ENCODE measurements at places on chromosomes 1 and 21. TPM values are rescaled to one million over a fixed set of nuclear protein-coding genes. Genes with fewer than 3 reads are reported as not detected.

- peak; percentile 86 for DNase-seq
These were observed 246.2 kb downstream of the NPHP4 start for GRCh38 chr1:5745800-5746610.

DNA sequence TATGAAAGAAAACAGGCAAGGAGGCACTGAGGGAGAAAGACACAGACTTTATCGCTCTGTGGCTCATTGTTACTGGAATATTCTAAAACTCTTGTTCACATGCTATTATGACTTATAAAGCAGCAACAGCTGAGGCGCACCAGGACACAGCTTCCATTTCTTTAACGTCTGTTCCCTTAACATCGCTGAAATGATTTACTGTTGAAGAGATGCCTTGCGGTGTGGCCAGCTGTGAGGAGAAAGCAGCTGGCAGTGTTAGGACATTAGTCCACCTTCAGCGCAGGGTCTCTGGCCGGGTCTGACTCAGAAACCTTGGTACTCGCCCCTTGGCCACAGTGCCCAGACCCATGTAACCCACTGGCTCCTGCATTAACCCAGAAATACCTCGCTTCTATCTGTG, 3.1 kb upstream of the PER3 start:
- DNase-seq: no peak

- no peak for DNase-seq
These were observed 29.9 kb upstream of the POU3F1 start for GRCh38 chr1:38076455-38076854.

GRCh38 chr1:235552146-235552716, 48.0 kb upstream of the B3GALNT2 start:
- no peak for DNase-seq

- DNase-seq: no peak
These were observed 23.6 kb downstream of the ARMH1 start for GRCh38 chr1:44698138-44698537.

DNA sequence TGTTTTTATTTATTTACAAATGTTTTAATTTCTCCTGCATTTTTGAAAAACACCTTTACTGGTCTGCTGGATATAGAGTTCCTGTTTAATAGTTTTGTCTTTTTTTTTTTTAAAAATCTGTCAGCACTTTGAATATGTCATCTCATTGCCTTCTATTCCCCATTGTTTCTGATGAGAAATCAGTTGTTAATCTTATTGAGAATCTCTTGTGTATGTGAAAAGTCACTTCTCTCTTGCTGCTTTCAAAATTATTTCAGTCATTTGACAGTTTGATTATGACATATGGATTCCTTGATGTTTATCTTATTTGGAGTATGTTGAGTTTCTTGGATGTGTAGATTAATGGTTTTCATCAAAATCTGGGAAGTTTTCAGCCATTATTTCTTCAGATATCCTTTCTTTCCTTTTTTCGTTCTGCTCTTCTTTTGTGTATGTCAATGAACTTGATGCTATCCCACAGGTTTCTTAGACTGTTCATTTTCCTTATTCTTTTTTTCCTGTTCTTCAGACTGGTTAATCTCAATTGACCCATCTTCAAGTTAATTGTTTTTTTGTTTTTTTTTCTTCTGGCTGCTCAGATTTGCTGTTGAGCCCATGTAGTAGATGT, 51.2 kb upstream of the CCDC190 start:
- DNase-seq: no peak

DNA sequence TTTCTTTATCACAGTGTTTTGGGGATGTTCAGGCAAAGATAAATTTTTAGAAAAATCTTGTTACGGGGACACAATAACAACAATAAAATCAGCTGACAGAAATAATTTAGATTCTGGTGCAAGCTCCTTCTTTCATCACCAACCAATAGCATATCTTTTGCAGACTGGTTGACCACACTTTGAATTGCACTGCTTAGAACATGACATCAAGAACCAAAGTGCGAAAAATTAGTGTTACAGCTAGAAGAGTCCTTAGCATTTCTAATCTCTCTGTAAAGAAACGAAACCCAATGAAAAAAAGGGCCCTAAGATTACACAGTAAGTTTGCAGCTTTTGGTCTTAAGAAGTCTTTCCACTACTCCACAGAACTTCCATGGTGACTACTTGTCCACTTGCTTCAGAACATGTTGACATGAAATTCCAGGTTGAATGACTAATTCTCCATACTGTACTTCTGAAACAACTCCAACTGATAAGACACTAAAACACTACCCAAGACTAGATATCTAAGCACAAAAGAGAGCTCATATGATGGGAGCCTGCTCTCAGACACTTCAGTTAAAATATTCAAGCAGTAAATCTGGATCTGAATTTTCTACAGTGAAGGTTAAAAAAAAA, 31.3 kb downstream of the XKR8 start:
- no peak for DNase-seq

- no peak for DNase-seq
These were observed 30.5 kb downstream of the SIPA1L2 start for GRCh38 chr1:232599178-232600041.

DNA sequence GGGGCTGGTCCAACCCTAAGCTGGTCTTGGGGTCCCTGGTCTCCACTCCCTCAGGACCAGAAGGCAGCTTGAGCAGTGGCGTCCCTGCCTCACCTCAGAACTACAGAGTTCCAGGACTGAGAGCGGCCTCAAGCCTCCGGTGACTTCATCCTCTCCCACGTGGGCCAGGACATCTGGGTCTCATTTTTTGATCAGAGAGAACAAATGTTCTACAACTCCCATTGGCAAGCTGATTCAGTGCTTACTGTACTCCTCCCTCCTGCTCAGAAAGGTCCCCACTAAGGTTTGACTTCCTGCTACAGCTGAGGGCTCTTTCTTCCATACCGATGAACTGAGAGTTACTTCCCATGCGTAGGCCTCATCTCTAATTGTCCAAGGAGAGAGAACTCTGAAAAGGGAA, 78.5 kb downstream of the PLXNA2 start:
- no peak for DNase-seq

- no peak for DNase-seq
These were observed 7.0 kb downstream of the EGLN1 start for GRCh38 chr1:231415018-231415583.

- peak; percentile 87 for DNase-seq
These were observed 236.5 kb upstream of the JUN start for GRCh38 chr1:59020151-59020997.

DNA sequence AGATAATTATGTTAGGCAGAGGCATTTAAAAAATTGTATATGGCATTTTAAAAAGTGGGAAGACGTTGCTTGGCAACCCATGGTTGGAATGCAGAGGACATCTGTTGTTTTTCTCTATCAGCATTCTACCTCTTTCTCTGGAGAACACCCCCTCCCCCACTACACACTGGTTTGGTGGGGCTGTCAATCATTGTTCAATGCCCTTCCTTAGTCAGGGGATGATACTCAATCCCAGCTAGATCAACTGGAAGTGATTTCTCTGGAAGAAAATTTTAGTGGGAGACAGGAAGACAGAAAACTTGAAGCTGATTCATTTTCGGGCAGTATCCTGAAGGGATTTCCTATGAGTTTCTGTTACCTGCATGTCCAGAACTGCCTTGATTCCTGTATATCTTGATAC, 35.7 kb upstream of the CAP1 start:
- DNase-seq: no peak

DNA sequence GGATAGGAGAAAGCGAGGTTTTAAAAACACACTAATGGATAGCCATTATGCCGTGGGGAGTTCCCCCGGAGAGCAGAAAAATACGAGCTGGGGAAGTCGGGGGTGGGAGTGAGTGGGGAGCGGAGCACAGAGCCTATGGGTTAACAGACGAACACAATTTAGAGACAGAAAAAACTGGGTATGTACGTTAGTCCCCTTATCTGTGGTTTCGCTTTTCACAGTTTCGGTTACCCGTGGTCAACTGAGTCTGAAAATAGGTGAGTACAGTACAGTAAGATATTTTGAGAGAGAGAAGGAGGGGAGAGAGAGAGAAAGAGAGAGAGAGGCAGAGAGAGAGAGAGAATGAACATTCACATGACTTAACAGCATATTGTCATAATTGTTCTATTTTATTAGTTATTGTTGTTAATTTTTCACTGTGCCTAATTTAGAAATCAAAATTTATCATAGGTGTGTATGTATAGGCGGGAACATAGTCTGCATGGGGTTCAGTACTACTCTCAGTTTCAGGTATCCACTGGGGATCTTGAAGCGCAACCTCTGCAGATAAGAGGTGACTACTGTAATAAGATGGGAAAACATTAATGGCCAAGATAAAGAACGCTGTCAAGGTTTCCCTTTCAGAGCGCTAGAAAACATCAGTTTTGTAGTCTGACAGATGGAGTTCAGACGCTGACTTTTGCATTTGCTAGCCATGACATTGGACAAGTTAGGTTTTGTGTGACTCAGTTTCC, 125.6 kb upstream of the LMO4 start:
- no peak for DNase-seq

GRCh38 chr1:234768171-234768568, 158.2 kb upstream of the IRF2BP2 start:
- no peak for DNase-seq

DNA sequence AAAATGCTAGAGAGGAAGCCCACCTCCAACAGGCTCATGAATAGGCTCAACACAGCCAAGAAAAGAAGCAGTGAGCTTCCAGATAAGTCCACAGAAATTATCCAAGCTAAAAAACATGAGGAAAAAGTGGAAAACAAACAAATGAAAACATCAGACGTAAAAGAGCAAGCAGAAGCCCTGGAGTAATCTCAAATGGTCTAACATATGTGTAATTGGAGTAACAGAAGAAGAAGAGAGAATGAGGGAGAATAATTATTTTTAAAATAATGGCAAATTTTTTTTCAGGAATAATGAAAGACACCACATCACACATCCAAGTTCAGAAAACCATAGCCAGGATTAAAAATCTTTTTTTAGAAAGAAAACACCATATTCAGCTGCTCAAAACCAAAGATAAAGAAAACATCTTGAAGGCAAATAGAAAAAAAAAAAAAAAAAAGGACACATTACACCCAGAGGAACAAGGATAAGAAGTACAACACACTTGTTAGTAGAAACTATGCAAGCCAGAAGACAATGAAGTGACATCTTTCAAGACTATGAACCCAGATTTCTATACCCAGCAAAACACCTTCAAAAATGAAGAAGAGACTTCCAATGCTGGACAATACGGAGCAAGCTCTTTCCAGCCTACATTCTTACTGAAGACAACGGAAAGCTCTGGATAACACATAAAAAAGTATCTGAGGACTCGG, 10.6 kb upstream of the SUMO3 start:
- no peak for DNase-seq

GRCh38 chr1:64212031-64212430, 8.6 kb downstream of the UBE2U start:
- no peak for DNase-seq

DNA sequence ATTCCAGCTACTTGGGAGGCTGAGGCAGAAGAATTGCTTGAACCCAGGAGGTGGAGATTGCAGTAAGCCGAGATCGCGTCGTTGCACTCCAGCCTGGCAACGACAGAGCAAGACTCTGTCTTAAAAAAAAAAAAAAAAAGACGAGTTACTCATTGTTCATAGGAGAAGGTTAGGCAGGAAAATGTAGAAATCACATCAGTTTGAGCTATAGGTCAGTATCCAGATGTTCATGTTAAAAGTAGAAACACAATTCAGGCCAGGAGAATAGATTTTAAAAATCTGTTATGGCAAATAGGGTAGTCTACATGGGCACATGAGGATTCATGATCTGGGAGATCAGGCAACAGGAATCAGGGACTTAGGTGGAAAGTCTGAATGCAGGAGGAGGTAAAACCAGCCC, 57.7 kb downstream of the SELENOF start:
- no peak for DNase-seq

GRCh38 chr1:59100708-59101374, 196.1 kb upstream of the FGGY start:
- DNase-seq: no peak

DNA sequence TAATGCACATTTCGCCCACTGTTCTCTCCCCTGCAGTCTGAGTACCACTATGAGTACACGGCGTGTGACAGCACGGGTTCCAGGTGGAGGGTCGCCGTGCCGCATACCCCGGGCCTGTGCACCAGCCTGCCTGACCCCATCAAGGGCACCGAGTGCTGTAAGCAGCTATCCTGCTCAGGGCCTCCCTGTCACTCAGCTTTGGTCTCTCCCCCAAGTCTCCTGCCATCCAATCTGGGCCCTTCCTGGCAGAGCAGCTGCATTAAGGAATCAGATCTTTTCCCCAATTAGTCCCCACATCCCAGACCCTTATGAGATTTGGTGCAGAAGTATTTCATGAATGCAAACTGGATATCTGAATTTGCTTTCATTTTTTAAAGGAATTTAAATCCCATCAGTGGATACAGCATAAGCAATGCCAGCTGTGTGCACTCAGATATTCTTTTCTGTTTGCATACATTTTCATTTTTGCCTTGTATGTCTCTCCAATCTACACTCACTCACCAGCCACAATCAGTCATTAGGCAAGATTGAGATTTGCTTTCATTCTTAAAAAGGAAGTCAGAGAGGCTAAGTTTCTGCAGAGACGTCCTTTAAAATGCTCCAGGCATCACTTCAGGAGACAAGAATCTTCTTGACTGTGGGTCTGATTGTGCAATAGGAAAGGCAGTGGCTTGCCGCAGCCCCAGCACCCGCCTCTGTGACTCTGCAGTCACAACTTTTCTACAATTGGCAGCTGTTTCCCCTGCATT, 48.1 kb downstream of the ELAPOR1 start:
- DNase-seq: no peak

- peak; percentile 83 for DNase-seq
These were observed 3.8 kb downstream of the LMNA start for GRCh38 chr1:156118177-156118868.

DNA sequence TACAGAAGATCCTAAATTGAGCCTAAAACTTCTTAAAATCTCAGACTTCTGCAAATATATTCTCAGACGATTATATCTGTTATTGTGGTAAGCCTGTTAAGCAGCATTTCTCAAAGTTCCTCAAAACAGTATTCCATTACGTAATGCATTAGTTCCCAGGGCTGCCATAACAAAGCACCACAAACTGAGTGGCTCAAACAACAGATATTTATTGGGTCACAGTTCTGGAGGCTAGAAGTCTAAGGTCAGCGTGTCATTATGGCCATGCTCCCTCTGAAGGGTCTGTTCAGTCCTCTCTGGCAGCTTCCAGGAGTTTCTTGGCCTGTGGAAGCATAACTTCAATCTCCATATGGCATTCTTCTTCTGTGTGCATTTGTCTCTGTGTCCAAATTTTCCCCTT, 103.5 kb upstream of the ST6GALNAC5 start:
- DNase-seq: no peak

DNA sequence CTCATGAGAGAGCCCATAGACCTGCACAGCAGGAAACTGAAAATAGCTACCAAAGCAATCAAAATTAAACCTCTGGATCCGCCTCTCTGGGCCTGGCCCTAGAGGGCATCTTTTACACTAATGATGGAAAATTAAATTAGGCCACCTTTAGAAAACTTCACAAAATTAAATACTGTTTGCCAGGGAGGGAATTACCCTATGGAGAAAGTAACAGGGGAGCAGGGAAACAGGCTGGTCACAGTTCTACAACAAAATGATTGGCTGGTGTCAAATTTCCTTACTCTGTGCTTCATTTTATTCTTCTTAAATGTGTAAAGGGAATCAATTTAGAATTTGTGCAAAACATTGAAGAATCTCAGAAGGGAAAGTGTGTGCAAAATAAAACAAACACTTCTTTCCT, 62.4 kb downstream of the SPATA46 start:
- DNase-seq: no peak

The KLHDC9 gene
- total RNA-seq: 2.4 TPM

The EYA3 gene
- total RNA-seq: 15.0 TPM

The IGSF3 gene
- 3.0 TPM for total RNA-seq

The USP21 gene
- total RNA-seq: 20.8 TPM

The SIK1 gene
- 34.9 TPM for total RNA-seq

The ASAP3 gene
- 51.4 TPM for total RNA-seq

The COL11A1 gene
- total RNA-seq: 1.3 TPM
